Heart right ventricle (tissue), 16 donors: ENCODE measurements at places on chromosomes 2 and 18. TPM values are rescaled to one million over a fixed set of nuclear protein-coding genes. Genes with fewer than 3 reads are reported as not detected.

- H3K27me3 ChIP-seq: peaks cover 54% of the 10 kb centered on the region
- H3K36me3 ChIP-seq: no peaks in the 10 kb centered on the region
- H3K4me3 ChIP-seq: no peak overlapping the region
- DNase-seq: no peak
These were observed 12.1 kb upstream of the AMER3 start for GRCh38 chr2:130743278-130743677.

- H3K4me1 ChIP-seq: no peaks in the 10 kb centered on the region
- no peaks in the 10 kb centered on the region for H3K27me3 ChIP-seq
- no peaks in the 10 kb centered on the region for H3K36me3 ChIP-seq
- no peak overlapping the region for H3K27ac ChIP-seq
These were observed 25.9 kb downstream of the VIL1 start for GRCh38 chr2:218444692-218445357.

Gene SLC16A14
- total RNA-seq: 2.8 TPM

DNA sequence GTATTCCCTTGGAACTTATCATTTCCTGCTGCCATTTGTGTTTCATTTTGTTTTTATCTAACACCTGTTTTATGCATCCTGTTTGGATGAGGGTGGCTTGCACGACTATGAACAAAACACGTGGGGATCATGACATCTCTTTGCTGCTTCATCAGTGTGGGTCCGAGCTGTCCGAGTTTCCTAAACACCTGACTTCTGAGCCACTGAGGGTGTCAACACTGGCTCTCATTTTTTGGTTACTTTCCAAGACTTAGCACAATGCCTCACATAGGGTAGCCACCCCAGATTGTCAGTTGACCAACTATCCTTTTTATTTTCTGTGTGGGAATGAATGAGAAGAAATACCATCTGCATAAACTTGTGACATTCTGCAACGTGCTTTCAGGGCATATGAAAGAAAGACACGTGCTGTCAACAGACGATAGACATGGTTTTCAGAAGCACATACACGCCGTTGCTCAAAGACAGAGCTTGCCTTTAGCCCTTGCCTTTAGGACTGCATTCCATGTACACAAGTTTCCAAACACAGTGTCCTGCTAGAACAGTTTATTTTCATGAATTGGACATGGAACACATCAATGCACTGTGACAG lies 166.7 kb downstream of the MYT1L start:
- H3K4me3 ChIP-seq: no peak overlapping the region
- H3K36me3 ChIP-seq: no peaks in the 10 kb centered on the region
- no peaks in the 10 kb centered on the region for H3K4me1 ChIP-seq
- no peaks in the 10 kb centered on the region for H3K27me3 ChIP-seq
- H3K27ac ChIP-seq: no peak overlapping the region

Gene DUSP2
- 2.5 TPM for total RNA-seq

Gene ATP6V1B1
- 0.45 TPM for total RNA-seq
